ENCODE measurements at places on chromosomes 4 and X. TPM values are rescaled to one million over a fixed set of nuclear protein-coding genes. Genes with fewer than 3 reads are reported as not detected.

DNA sequence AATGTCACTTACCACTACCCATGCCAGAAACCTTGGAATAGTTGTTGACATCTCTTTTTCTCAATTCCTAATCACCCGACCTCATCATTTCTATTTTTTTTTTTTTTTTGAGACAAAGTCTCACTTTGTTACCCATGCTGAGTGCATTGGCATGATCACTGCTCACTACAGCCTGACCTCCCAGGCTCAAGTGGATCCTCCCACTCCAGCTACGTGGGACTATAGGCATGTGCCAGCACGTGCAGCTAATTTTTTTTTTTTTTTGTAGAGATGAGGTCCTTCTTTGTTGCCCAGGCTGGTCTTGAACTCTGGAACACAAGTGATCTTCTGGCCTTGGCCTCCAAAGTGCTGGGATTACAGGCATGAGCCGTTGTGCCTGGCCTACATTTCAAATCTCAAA lies 12.0 kb downstream of the KDM6A start:
- DNase-seq, result no peak

DNA sequence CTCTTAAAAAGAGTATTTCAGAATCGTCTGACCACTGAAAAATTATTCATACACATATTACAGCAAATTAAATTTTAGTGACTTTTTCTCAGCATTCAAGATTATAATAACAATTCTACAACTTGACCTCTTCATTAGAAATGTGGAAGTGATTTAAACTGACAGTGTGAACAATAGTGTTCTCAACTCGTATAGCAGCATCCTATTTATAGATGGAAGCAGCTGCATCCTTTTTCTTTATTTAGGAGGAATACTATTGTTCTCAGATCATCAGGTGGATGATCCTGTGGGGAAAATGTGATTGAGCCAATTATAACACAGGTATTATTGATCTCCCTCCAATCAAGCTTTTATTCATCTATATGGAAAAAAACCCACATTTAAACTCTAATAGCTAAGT lies 56.7 kb downstream of the RAPGEF2 start:
- no peak for DNase-seq

Gene NKX6-1
- not detected for total RNA-seq

GRCh38 chr4:181193131-181193930 lies 1049.9 kb upstream of the TENM3 start:
- DNase-seq, result no peak

DNA sequence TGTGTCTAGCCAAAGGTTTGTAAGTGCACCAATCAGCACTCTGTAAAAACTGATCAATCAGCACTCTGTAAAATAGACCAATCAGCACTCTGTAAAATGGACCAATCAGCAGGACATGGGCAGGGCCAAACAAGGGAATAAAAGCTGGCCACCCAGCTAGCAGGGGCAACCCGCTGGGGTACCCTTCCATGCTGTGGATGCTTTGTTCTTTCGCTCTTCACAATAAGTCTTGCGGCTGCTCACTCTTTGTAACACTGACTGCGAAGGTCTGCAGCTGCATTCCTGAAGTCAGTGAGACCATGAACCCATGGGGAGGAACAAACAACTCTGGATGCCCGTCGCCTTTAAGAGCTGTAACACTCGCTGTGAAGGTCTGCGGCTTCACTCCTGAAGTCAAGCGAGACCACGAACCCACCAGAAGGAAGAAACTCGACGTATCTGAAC lies 14.3 kb downstream of the HNRNPDL start:
- DNase-seq, result no peak

- DNase-seq, result no peak
Measured at GRCh38 chr4:26217961-26218676, 102.7 kb upstream of the RBPJ start.

- DNase-seq, result no peak
Measured at GRCh38 chr4:25524663-25525062, 131.0 kb upstream of the SLC34A2 start.

Gene MTM1
- 11.5 TPM for total RNA-seq
